ENCODE measurements at places on chromosomes 2 and 18.

DNA sequence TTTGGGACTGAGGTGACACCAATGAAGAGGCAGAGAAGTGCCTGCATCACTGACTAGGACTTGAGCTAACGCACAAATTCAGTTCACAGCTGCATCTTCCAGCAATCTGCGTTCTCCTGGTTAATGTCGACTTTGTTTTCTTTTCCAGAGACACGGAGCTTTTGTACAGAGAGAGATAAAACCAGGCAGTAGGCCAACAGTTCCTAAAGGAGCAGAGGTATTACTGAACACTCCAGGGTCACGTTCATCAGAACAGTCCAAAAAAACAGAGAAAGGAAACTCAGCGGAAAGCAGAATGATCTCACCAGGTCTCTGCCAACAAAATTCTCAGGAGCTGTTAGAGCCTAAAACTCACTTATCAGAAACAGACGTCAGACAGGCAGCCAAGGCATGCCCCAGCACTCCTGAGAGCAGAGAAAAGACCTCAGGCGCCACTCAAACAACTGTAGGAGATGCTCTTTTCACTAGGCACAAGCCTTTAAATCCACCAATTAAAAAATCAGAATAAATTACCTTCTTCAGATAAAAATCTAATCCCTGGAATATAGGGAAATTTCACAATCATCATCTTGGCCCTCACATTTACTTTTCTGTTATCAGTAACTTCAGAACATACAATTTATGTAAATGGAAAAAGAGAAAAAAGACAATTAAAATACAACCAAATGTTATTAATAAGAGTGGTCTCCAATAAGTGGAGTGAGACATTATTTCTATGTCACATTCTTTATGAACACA is 95.9 kb upstream of the SPTBN1 start:
- no peak for DNase-seq

- DNase-seq = no peak
Measured at GRCh38 chr18:62294073-62294472, 31.0 kb upstream of the TNFRSF11A start.

GRCh38 chr2:11758187-11758586 is 11.8 kb downstream of the LPIN1 start:
- DNase-seq = no peak

DNA sequence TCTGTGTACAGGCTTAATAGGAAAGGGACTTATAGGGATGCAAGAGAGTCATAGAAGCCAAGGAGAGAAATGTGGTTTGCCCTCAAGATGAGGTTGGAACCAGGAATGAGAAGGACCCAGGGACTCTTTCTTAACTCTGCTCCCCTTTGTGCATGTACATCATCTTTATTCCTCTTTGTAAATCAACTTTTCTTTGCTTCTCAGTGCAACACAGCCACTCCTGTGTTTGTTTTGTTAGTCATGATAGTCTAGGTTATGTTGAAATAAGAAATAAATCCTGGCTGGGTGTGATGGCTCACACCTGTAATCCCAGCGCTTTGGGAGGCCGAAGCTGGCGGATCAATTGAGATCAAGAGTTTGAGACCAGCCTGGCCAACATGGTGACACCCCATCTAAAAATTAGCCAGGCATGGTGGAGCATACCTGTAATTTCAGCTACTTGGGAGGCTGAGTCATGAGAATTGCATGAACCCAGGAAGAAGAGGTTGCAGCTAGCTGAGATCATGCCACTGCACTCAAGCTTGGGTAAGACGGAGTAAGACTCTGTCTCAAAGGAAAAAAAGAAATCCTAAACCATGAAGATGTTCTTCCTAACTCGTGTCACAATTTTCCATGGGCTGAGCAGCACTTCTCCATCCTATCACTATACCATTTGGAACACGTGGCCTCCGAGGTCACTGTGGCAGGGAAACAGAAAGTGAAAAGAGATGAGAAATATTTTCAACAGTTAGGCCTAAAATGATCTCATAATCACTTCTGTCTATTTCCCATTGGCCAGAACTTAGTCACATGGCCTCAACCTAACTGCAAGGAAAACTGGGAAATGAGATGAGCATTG is 73.0 kb upstream of the TMEM17 start:
- DNase-seq = no peak

DNA sequence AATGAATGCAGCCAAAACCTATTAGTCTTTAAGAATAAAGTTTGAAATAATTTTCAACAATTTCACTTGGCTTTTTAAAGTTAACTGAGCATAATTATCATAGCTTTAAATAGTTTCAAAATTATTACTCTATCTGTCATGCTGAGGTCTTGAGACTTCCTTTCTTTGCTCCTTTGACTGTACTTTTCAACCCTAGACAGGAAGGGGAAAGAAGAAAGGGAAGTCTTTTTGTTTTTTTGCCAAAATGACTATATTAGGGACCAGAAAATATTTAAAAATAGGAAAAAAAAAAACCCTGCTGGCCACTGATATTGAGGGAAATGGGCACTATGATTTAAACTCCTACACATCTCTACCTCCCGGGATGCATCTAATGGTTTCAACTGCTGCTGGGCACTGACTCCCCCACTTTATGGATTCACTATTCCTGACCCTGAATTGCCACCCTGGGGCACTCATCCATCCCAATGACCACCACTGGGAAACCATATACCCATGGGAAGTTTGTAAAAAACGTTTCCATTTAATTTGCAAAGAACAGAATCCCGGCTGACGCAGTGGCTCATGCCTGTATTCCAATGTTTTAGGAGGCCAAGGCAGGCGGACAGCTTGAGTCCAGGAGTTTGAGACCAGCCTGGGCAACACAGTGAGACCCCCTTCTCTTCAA is 50.5 kb downstream of the GAREM1 start:
- DNase-seq = no peak

DNA sequence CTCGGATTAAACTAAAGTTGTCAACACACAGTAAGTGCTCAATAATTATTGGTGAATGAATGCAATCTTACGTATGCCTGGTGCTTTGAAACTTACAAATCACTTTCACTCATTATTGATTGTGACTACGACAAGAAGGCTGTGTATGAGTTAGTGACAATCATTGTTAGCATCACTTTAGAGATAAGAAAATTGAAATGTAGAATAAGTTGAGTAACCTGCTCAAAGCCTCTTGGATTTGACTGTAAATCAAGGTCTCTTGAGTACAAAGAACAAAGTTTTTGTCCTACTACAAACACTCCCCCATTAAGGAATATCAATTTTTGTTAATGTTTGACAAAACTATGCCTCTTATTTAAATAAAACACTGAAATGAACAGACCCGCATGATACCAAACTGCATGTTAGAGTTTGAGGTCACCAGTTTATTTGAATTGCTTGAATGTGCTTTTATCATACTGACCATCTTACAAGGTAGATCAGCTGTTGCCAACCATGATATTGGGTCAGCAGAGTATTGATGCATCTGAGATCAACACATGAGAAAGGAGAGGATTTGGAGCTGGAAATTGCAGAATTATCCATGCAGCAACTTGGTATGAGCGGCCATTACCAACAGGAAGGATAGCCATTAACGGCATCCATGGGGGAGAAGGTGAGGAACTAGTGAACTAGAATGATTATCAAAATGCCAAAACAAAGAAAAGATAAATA is 142.1 kb downstream of the IRS1 start:
- no peak for DNase-seq

DNA sequence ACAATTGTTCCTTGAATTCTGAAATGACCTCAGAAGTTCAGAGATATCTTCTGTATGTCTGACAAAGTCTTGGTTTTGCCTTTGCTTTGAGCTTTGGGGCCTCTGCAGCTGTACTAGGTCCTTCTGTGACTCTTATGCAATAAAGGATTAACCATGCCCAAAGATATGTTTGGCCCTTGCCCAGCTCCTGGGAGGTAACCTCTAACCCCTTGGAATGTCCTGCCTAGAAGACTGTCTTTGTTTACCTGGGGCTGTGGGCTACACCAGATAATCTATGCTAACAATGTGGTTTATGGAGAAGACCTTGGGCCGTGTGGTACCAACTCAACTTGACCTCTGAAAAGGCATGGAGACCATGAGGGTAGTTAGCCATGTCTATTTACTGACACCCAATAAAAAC is 140.9 kb upstream of the CAPN13 start:
- DNase-seq = no peak

All from CD4-positive, alpha-beta T cell (primary cell).